ENCODE measurements at places on chromosomes 6 and 20.
A peak's percentile ranks its signal among the peaks of the same experiment; 100 is the strongest.

DNA sequence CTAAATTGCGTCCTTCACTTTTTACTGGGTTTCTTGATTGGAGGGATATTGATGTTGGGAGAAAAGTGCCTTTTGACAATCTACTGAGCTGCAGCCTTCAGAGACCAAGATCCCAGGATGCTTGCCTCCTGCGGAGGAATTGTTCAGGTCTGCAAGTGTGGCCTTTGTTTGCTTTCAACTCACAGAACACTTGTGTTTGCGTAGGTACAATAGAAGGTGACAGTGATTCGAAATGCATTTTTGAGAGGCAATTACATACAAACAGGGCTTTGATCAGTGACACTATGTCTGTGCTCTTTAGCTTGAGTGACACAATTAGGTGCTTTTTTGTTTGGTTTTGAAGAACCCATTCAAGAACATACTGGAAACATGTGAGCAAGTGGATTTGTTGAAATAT, 600.6 kb downstream of the QKI start:
- no peak for DNase-seq

DNA sequence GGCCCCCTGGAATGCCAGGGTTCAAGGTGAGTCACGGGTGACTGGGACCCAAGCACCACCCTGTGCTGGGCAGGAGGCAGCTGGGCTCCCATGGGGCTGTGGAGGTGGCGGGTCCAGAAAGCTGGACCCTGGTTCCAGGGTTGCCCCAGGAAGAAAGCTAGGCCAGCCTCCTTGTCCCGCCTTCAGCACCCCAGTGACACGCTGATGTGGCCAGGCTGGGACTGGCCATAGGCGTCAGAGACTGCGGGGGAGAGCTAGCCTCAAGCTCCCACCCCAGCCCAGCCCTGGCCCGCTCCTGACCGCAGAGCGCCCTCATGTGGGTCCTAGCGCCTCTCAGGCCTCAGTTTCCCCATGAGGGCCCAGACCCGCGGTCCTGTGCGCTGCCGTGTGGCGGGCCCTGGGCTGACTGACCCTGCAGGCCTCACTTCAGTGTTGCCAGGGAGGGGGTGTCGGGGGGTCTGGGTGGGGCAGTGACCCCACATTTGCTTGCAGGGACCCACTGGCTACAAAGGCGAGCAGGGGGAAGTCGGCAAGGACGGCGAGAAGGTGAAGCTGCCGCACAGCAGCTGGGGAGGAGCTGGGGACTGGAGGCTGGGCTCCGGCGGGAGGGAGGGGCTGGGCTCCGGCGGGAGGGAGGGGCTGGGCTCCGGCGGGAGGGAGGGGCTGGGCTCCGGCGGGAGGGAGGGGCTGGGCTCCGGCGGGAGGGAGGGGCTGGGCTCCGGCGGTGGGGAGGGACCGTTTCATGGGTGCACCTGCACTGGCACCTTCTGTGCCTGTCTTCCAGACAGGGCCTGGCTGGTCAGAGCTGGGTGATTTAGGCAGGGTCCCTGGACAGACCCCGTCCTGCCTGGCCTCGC, 7.9 kb downstream of the COL9A3 start:
- no peak for DNase-seq

- no peak for DNase-seq
These were observed 12.9 kb upstream of the JARID2 start for GRCh38 chr6:15232836-15233510.

- no peak for DNase-seq
These were observed 13.6 kb downstream of the PRRC2A start for GRCh38 chr6:31634131-31634530.

GRCh38 chr6:12572896-12573827, 143.4 kb upstream of the PHACTR1 start:
- DNase-seq: peak; percentile 60

- no peak for DNase-seq
These were observed 474 bp downstream of the TPX2 start for GRCh38 chr20:31739550-31739977.

DNA sequence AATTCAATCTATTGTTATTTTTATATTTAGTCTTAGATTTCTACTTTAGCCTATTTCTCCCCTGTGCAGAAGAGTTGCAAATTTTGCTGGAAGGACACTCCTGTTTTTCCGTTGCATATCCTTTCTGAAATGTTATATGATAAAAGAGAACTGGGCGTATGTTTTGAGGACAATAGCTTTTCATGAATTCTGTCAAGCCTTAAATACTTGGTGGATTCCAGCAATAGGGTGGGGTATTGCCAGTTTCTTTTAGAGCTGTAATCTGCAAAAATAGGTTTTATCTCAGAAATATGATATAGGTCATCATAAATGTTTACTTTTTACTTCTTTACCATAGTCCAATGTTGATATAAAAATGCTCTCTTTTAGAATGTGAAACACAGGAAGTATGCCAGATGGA, 42.0 kb downstream of the VTA1 start:
- DNase-seq: no peak

- no peak for DNase-seq
These were observed 510.5 kb downstream of the PHF3 start for GRCh38 chr6:64146094-64146493.

DNA sequence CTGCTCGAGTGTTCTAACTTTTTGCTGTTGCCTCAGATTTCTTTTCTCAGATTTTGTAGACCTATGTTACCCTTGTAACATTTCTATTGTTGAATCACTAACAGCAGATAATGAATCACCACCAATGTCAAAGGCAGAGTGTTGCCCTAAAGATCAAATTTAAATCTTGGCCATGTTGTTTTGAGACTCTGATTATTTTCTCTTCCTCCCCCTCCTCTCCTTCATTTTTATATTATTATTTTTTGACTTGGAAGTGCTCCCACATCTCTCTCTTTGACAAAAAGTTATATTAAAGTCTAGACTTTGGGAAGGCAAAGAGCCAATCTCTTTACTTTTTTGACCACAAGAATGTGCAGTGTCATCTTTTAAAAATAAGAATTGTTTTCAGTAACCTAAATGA, 422.7 kb downstream of the NKAIN2 start:
- DNase-seq: no peak

DNA sequence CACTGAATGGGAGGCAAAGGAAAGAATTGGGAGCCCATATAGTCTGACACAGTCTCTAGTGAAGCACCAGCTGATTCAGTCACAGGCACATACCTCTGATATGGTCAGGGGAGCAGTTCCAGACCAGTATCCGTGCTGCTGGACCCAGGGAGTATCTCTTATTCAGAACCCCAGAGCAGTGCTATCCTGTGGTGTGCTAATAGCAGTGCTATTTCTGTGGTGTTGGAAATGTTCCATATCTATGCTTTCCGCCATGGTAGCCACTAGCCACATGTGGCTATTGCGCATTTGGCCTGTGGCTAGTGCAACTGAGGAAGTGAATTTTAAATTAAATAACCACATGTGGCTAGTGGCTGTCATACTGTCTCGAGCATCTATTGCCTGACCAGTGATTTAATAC, 11.0 kb downstream of the SCUBE3 start:
- DNase-seq: no peak

Data from Caco-2 (cell line).